ENCODE measurements at places on chromosomes 3 and 15.

DNA sequence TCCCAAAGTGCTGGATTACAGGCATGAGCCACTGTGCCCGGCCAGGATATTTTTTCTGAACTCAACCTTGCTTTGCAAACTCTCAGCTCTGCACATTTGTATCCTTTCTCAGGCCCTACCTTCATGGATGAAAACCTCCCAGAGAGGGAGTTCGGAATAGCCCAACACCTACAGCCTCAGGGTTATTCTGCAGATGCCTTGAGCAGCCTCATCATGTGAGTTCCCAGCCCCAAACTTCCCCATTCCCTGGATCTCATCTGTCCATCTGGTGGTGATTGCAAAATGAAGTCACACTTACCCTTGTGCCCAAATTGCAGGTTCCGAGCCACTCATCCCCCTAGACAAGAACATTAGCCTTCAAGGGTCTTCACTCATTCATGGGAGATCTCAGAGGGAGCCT, 39.9 kb upstream of the KLHL25 start:
- DNase-seq, result no peak

DNA sequence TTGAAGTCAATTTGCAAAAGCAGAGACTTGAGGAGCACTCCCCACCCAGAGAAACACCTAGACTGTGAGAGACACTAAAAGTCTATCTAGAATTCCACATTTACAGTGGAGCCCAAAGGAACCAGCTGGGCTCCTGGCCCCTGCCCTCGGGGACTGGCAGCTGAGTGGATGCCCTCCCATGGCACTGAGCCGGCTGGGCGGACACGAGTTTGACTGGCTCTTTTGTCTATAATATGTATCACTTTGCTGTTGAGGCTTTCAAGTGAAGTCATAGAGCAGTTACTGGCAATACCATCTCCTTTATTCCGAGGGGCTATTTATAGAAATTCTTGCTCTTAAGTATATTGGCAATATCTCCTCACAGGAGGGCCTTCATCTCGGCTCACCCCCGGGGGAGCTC, 65.8 kb upstream of the TNFAIP8L3 start:
- DNase-seq, result no peak

DNA sequence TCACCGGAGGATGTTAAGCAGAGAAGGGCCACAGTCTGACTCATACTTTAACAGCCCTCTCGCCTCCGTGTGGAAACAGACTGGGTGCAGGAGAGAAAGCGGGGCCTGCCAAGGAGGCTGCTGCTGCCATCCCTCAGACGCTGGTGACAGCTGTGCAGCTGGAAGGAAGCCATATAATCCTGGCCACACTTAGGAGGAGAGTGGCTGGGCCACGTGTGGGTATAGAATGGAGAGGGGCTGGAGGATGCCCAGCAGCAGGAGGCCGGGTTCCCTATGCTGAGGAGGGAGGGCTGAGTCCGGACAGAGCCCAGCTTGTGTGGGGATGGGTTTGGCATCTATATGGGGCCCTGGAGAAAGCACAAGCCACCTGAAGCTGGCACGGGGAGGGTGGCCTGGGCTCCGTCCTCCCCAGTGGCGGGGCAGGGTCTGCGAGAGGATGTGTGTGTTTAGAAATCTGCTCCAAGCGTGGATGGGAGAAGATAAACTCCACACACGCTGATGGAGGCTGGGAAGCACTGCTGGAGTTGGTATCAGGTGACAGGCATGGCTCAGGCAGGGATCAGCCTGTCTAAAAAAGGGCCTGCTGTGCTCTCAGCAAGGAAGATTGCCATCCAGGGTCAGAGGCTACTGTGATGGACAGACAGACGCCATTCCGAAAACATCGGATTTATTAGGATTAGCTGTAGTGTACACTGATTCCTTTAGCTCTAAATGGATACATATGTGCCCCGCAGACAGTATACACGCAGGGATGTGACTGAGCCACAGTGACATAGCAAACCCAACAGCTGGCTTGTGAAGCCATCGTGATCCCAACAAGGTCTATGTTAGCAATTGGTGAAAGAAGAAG, 15.9 kb downstream of the ABTB1 start:
- no peak for DNase-seq

- peak; percentile 84 for DNase-seq
These were observed 19.2 kb downstream of the EID1 start for GRCh38 chr15:48896869-48897814.

GRCh38 chr3:72446218-72447058, 401.8 kb downstream of the SHQ1 start:
- peak; percentile 39 for DNase-seq

DNA sequence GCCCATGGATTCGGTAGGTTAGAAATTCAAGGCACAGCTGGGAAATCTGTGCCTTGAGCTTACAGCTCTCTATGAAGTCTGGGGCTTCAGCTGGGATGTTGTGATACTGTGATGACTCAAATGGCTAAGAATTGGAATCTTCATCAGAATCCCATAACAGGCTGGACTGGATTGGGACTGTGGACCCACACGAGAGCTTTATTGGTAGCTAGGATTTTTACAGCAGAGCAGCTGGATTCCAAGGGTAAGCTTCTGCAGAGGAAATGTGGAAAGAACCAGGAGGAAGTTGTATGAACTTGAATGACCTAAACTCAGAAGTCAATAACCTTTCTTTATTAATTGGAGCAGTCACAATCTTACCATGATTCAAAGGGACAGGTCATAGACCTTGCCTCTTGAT, 1187.1 kb downstream of the ROBO1 start:
- DNase-seq, result no peak

- DNase-seq, result no peak
These were observed 127.8 kb downstream of the STAG1 start for GRCh38 chr3:136624371-136624770.

DNA sequence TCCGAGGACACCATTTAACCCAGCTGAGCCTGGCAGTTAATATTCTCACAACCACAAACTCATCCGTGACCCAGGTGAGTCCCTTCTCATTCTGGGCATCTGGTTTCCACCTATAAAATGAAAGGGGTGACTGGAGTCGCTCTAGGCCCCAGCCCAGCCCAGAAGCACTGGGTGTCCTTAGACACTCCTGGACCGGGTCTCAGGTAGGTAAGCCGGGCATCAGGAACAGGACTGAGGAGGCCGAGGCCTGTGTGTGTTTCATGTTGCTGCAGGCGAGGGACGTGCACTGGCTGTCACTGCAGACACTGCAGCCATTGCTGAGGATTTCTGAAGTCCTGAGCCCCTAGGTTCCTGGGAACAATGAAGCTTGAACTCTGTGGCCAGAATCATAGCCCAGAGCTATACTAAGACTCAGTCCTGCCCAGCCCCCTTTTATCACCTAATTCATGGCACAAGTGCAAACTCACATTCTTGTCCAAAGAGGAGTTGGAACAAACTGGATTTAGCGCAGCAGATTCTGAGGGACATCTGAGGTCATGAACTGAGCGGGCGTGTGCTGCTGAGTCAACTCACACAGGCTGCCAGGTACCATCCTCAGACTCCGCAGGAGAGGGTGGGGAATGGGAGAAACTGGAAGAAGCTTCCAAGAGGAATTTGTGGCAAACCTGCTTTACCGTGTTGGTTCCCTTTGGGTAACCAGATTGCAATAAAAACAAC, 184.9 kb downstream of the FAM43A start:
- peak; percentile 80 for DNase-seq

- no peak for DNase-seq
These were observed 74.3 kb upstream of the PLSCR4 start for GRCh38 chr3:146325170-146325569.

DNA sequence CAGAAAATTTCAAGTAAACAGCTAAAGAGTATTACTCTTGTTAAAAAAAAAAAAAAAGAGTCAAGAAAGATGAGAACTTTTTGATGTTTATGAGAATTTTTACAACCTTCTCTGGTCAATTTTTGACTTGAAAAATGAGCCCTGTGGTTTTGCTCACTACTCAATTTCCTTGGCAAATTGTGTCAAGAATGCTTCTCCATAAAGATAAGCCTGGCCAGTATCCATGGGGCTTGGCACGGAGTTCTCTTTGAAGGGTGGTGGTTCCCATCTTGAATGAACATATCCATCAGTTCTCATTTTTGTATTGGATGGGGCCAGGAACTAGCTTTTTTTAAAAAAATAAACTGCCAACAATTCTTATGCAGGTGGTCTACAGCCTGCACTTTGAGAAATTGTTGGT, 179.9 kb downstream of the RYR3 start:
- DNase-seq, result no peak

DNA sequence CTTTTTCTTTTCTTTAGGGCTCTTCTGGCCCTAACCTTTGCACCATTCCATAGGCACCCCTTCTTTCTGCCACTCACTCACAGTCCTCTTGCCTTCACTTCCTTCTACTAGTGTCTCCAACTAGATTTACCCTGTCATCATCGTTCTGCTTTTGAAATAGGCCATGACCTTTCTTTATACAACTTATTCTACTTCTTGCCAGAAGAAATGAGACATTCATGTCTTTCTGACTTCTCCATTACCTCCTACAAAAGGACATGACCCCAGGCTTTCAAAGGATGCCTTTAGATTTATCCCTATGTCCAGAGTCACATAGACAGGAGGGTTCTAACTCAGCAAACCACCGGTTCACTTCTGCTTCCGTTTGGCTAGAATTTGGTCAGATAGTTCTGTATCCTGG, 336.4 kb upstream of the LRRFIP2 start:
- DNase-seq, result no peak

- peak; percentile 34 for DNase-seq
These were observed 280.2 kb upstream of the C2CD4B start for GRCh38 chr15:62445244-62445643.

GRCh38 chr3:55466526-55466925, 20.6 kb downstream of the WNT5A start:
- DNase-seq, result no peak

DNA sequence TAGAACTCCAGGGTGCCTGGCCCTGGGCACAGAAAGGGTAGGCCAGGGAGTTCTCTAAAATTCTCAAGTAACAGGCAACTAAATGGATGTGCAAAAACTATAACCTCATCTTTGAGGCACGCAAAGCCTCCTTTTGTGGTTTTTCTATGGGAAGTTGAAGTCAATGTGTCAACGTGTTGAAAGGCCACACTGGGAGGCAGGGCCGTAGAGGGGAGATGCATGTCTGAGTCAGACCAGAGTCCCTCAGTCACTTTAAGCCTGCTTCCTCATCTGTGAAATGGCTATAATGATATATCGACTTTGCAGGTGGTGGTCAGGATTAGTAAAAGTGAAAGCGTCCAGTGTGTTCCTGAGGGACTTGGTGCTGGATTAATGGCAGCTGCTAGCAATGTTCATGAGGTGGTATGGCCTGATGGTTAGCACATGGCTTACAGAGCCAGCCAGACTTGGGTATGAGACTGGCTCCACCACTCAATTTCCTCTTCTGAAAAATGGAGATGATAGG, 17.0 kb downstream of the TGM5 start:
- DNase-seq, result peak; percentile 52

DNA sequence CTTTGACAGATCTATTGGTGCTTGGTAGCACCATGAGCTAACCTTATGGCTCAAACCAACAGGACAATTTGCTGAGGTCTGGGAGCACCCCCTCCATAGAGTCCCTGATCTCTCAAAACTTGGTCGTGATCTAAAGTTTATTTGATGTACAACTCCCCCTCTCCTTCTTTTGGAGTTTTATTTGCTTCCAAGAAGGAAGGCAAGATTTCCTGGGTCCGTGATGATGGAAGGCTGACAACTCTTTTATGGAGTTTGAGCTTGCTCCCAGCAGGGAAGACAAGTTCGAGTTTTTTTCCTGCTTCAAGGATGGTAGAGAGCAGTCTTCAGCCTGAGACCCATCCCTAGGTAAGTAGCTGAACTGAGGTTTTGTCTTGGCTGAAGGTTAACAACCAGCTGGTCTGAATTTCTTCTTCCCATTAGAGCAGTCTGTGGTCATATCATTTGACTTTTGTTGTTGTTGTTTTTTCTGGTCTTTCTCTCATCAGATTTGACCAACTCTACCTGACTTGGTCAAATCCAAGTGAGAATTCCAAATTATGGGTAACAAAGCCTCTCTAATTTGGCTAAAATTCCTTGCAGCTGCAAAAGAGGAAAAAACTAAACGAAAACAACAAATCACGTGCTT, 2.8 kb upstream of the MUC20 start:
- no peak for DNase-seq

GRCh38 chr3:119652306-119653033, 7.9 kb downstream of the POPDC2 start:
- no peak for DNase-seq

DNA sequence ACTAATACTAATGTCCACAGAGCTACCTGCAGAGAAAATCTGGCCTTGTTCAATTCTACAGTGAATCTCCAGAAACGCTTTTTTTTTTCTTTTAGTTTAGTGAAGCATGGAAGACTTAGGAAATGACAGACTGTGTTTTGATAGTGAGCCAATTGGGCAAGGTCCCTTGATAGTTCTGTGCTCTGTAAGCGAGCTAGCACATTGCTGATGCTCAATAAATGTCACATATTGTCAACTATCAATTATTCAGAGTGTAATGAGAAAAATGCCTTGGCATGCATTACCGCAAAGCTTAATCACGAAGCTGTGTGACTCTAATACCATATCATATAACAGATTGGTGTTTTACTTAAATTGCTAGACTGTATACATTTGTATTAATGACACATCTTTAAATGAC, 5.2 kb upstream of the C3orf85 start:
- no peak for DNase-seq

- no peak for DNase-seq
These were observed 14.9 kb downstream of the SOX2 start for GRCh38 chr3:181726351-181727330.

DNA sequence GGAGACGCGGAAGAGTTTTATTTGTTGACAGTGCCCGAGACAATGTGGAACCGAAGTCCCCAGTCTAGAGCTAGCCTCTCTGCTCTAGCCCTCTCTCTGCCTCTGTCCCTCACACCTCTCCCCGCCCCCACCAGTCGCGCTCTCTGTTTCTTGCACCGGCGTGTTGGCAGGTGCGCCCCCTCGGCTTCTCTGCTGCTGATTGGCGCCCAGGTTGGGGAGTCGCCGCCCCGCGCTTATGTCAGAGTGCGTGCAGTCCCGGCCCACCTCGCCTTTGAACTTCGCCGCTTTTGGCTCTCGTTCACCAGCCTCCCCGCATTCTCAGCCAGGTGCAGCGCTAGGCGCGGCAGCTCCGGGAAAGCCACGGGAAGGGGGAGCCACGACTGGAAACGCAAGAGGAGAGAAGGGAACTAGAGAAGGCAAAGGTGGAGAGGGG, at the start of gene SOX14:
SOX14 (plus strand) TSS at position 315 of the 433 bp plus-strand sequence. CDS start 470 bp downstream, outside the sequence.
- no peak for DNase-seq

GRCh38 chr15:69086427-69087204, 72.1 kb downstream of the NOX5 start:
- no peak for DNase-seq

DNA sequence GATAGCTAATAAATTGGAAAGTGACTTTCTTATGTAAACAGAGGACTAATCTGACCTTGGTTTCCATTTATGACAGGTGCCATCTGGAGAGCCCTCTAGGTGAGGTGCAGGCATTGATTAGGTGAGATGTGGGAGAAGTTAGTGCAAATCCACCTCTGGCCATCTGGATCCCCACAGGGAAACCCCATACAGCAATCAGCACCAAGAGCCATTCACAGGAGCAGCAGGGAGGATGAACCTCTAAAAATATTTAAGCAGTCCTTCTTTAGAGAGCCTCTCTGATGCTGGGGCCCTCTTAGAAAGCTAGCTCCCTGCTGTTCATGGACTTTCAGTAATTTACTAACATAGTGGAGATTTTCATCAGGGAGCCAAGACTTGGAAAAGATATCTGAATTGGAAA, 69.3 kb downstream of the CLSTN2 start:
- no peak for DNase-seq

- DNase-seq, result no peak
These were observed 34.8 kb downstream of the LIPC start for GRCh38 chr15:58466566-58466965.
